Right renal pelvis (tissue), 4 donors: ENCODE measurements at places on chromosomes 3 and 15. TPM values are rescaled to one million over a fixed set of nuclear protein-coding genes. Genes with fewer than 3 reads are reported as not detected.

DNA sequence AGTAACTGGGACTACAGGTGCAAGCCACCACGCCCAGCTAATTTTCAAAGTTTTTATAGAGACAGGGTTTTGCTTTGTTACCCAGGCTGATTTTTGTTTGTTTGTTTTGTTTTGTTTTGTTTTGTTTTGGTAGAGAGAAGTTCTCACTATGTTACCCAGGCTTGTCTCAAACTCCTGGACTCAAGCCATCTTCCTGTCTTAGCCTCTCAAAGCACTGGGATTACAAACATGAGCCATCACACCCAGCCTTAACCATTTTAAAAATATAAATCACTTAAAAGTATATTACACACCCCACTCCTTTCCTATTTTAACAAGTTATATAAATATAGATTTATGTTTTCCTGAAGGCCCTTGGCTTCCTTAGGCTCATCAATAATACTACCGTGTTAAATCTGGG lies 6.5 kb upstream of the DYNC1LI1 start:
- no peak for DNase-seq

SEMA4B gene
- 39.0 TPM for polyA plus RNA-seq

GRCh38 chr15:51793521-51794305 lies 35.7 kb upstream of the TMOD3 start:
- DNase-seq: peak; percentile 25

GRCh38 chr3:176510097-176510496 lies 687.2 kb downstream of the TBL1XR1 start:
- DNase-seq: no peak

SLC25A36 gene
- 214 TPM for polyA plus RNA-seq

ATP13A3 gene
- 97.7 TPM for polyA plus RNA-seq

SLC28A2 gene
- 0.46 TPM for polyA plus RNA-seq

ATOSA gene
- 38.4 TPM for polyA plus RNA-seq

DNA sequence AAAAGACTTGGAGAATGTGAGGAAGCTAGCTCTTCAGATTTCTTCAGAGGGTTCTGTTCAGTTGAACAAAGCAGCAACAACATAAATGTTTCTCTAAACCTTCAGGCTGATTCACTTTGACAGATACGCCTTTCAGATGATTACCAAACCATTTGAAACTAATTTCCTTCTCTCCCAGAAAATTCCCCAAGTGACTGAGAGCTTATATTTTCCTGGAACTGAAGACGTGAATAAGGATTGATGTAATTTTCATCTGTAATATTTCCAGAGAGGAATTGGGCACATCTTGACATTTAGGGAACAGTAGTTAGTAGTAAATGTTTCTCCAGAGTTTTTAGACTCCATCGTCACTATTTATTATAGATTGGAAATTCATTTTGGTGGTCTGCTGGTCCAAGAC lies 108.6 kb upstream of the AADACL2 start:
- no peak for DNase-seq

EEFSEC gene
- polyA plus RNA-seq: 24.1 TPM

- DNase-seq: no peak
Observed at GRCh38 chr3:136196064-136196400, at the start of gene MSL2. TSS of gene MSL2 (minus strand) at chr3:136196335. CDS start at chr3:136195113, 1,222 bp downstream.

- no peak for DNase-seq
Observed at GRCh38 chr15:75051191-75051608, 27.8 kb downstream of the PPCDC start.

- DNase-seq: no peak
Observed at GRCh38 chr3:72273615-72274014, 488.7 kb upstream of the PROK2 start.

CHL1 gene
- 13.1 TPM for polyA plus RNA-seq

GRCh38 chr3:127547761-127548605 lies 42.5 kb downstream of the TPRA1 start:
- DNase-seq: peak; percentile 60

DOCK3 gene
- polyA plus RNA-seq: 1.2 TPM

GRCh38 chr15:81107889-81108288 lies 26.2 kb upstream of the CFAP161 start:
- no peak for DNase-seq

DNA sequence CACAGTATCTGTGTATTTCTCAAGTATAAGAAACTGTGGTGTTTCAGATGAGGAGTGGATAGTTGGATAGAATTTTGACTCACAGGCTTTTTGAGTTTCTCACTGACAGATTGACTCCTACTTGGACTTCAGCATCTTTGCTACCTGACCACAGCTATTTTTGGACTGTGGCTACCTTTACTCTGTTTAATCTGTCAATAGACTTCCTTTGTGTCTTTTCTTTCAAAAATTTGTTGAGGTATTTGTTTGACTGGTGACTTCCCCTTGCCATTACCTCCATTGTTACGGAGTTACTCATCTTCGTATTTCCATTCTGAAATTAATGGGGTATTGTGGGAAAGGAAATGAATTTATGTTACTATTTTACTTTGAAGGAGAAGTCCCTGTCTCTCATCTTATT lies 123.8 kb downstream of the AGBL1 start:
- DNase-seq: no peak

TGM5 gene
- 0.03 TPM for polyA plus RNA-seq

GRCh38 chr15:89803941-89804800 lies 10.5 kb downstream of the ANPEP start:
- no peak for DNase-seq

DNA sequence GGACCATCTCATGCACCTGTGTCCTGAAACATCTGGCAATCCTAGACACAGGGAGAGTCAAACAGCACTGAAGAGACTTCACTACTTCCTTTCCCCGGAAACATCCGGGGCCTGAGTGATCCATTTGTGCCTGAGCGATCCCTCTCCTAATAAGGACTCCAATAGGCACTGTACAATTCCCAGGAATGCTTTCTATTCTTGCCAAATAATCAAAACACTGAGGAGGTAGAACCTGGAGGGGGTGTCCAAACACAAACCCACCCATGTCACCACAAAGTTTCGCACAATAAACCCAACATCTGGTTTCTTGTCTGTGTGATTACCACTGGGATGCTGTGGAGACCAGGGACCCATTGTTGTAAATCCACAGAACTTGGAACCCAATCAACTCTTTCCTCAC lies 205.0 kb downstream of the OPA1 start:
- DNase-seq: no peak

BOC gene
- polyA plus RNA-seq: 25.5 TPM

- no peak for DNase-seq
Observed at GRCh38 chr3:26091096-26091495, 301.2 kb downstream of the OXSM start.
